ENCODE measurements at places on chromosomes 16 and 17. TPM values are rescaled to one million over a fixed set of nuclear protein-coding genes. Genes with fewer than 3 reads are reported as not detected.

Gene CD300LB
- not detected for total RNA-seq

Gene SLC47A2
- not detected for total RNA-seq

Gene CCL14
- not detected for total RNA-seq

Gene SMIM36
- total RNA-seq, result not detected

Gene MSI2
- total RNA-seq, result 96.0 TPM

Gene BFAR
- 68.3 TPM for total RNA-seq

Gene RPRML
- total RNA-seq, result not detected

Gene MYOCD
- not detected for total RNA-seq

Gene MT1H
- 0.62 TPM for total RNA-seq

Gene TGFB1I1
- total RNA-seq, result 0.48 TPM

Gene SCGB1C2
- not detected for total RNA-seq

Gene KRT222
- total RNA-seq, result not detected

Gene PROCA1
- 5.7 TPM for total RNA-seq

Gene EXOC3L1
- total RNA-seq, result not detected

Gene ARSG
- total RNA-seq, result 11.7 TPM

Gene NPIPA2
- 2.0 TPM for total RNA-seq

Gene C1QTNF1
- total RNA-seq, result not detected

Gene MIEN1
- 49.7 TPM for total RNA-seq

Gene KRTAP9-8
- not detected for total RNA-seq

Gene TEX14
- 0.27 TPM for total RNA-seq

Gene KRTAP2-3
- not detected for total RNA-seq

Gene GDPD3
- 13.2 TPM for total RNA-seq

Gene PYY
- total RNA-seq, result not detected

Gene ITGAX
- 2.9 TPM for total RNA-seq

Gene MINK1
- 133 TPM for total RNA-seq
